ENCODE measurements at places on chromosomes 7 and 10.

- DNase-seq: no peak
These were observed 305.4 kb upstream of the PODXL start for GRCh38 chr7:131861620-131862346.

GRCh38 chr7:36117203-36117840 is 35.7 kb upstream of the EEPD1 start:
- DNase-seq: no peak

GRCh38 chr10:7756360-7756992 is 31.3 kb downstream of the KIN start:
- peak; percentile 12 for DNase-seq

GRCh38 chr7:33933611-33934281 is 28.4 kb downstream of the BMPER start:
- DNase-seq: no peak

DNA sequence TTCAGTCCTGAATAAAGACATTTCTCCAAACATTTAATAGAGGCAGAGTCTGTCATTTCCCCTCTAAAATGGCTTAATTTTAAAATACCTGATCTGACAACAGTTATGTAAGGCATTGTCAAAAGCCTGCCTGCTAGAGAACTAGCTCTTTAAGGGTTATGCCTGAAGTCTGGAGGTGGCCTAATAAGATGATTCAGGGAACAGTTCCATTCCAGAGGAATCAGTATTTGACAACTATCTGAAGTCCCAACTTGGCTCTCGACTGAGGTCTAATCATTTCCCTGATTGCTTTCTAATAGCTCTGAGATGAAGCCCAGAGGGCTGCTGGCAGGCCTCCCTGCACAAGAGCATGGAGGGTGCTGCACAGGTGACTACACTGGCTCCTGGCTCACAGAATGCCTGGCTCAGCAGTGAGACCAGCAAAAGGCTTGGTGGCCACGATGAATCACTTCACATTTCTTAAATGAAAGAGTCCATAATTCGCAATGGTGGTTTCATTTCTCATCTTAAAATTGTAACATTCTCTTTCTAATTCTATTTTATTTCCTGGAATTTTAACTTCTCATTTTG is 509.6 kb upstream of the POM121L12 start:
- no peak for DNase-seq

- DNase-seq: no peak
These were observed 320.5 kb downstream of the DGKB start for GRCh38 chr7:14582010-14582409.

DNA sequence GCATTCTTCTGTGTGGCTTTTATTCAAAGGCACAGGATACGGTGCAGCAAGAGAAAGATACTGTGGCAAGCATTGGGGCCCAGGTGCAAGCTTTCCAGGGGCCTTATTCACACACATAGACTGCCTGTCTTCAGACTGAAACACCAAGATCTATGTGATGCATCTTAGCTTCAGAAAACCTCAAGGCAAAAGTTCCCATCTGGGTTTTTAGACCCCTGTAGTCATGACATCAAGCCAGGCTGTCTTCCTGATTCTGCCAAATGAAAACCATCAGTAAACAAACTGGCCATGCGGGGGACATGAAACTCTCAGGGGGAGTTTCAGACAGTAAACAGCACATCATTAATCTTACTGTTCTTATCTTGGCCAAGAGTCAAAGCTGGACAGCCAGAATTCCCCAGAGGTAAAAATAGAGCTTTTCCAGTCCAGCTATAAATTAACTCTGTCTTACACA is 9.8 kb downstream of the AGBL3 start:
- DNase-seq: no peak

- DNase-seq: peak; percentile 37
These were observed 65.2 kb upstream of the TM9SF3 start for GRCh38 chr10:96651998-96652431.

- DNase-seq: no peak
These were observed 4.6 kb upstream of the LBX1 start for GRCh38 chr10:101233863-101234262.

DNA sequence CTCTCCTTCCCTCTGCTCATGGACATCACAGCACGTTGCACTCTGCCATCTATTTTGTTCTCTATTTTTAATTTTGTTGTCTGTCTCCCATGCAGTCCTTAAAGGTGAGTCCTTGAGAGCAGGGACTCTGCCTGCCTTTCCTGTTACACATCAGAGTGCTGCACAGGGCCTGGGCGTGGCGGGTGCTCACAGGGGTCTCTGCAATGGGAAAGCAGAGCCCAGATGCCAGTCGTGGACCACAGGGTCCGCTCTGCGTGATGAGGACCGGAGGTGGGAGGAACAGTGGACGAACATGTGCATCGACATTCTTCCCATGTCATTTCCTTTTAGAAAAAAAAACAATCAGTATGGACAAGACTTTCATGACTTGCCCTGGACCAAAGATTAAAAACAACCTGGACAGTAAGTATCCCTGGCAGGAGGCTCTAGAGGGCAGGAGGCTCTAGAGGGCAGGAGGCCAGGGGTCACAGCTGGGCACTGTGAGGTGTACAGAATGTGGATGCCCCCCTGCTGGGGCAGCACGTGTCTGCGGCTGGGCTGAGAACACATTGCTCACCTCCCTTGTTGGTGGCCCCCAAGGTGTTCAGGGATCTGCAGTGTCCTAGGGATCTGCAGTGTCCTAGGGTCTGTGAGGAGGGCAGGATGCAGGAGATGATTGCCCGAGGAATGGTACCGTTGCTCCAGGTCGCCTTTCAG is 29.6 kb upstream of the ZNF488 start:
- DNase-seq: no peak

- no peak for DNase-seq
These were observed 62.5 kb downstream of the ABCB4 start for GRCh38 chr7:87413029-87413428.

GRCh38 chr10:118666350-118666749 is 70.9 kb upstream of the PRLHR start:
- no peak for DNase-seq

- no peak for DNase-seq
These were observed 1.7 kb downstream of the HYCC1 start for GRCh38 chr7:23012186-23012585.

GRCh38 chr7:4657640-4658417 is 24.3 kb upstream of the FOXK1 start:
- no peak for DNase-seq

DNA sequence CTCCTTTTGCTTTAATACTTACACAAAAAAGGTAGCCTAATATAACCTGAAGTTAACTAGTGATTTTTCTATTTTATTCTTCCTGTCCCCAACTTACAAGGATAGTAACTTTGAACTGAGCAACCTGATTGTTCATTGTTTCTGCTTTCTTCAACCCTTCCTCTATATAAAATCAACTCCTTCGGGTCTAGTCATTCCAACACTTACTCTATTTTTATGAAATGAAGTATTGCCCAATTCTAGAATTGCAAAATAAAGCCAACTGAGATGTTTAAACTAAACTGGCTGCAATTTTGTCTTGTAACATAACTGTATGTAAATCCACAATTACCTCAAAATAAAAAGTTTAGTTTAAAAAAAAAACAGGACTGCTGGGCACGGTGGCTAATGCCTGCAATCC is 20.3 kb upstream of the DNA2 start:
- DNase-seq: no peak

- no peak for DNase-seq
These were observed 19.9 kb upstream of the C10orf105 start for GRCh38 chr10:71739358-71739900.

DNA sequence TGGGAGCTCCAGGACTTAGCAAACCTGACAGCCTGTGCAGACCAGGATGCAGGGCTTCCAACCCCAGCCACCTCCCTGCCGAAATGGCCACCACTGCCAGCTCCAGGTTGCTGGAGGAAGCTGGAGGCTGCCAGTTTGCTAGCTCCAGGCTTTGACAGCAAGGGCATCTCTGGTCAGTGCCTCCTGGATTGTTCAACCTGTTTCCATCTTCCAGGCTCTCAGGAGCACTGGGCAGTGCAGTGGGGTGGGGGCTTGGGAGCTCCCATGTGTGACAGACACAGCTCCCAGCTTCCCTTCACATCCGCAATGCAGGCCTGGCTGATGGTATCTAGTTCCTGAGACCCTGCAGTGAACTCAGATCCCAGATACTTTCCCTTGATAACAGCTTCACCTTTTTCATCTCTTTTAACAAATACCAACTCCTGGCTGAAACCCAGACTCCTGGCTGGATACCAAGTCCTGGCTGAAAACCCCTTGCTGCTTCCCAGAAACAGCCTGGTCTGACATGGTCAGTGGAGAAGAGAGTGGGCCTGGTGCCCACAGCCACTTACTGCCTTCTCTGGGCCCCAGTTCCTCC is 20.8 kb upstream of the RET start:
- DNase-seq: no peak

DNA sequence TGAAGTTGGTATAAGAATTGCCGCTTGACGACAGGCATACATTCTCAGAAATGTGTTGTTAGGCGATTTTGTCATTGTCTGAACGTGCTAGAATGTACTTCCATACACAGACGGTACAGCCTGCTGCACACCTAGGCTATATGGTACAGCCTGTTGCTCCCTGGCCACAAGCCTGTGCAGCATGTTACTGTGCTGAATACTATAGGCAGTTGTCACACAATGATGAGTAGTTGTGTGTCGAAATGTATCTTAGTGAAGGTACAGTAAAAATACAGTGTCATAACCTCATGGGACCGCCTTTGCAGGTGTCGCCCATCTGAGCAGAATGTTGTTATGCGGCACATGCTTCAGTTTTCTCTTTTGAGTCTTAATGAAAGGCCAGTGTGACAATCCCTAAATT is 66.5 kb downstream of the SHH start:
- DNase-seq: no peak

DNA sequence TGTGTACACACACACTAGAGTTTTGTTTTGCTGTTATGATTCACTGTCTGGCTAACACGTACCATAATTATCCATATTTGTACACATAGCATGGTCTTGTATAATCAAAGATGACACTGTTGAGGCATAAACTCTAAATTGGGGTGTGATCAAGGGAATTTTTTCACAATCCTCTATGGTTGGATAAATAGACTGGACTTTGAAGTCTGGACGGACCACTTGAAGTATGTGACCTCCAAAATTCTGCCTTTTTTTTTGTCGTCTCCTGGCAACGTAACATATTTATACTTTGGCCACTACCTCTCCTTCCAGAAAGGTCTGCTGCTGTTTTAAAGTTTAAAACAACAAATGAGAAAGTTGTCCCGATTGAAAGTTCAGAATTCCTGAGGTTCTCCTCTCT is 193.4 kb downstream of the CACNB2 start:
- DNase-seq: no peak

GRCh38 chr10:31318382-31318853 is 598 bp upstream of the ZEB1 start:
- DNase-seq: peak; percentile 66

GRCh38 chr10:55374060-55374459 is 573.0 kb upstream of the PCDH15 start:
- DNase-seq: no peak

DNA sequence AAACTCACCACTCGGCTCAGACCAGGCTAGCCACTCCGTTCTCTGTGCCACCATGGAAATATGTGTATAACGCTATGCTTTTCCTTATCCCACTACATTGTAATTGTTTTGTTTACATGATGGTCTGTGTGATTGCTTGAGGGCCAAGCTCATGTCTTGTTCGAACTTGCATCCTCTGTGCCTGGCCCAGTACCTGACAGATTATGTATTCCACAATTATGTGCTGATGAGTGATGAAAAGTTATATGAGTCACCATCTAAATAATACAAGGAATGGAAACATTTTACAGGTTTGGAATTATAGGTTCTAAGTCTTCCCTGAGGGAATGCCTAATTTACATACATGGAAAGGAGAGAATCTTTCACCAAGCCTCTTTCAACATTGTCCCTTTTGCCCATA is 137.4 kb downstream of the C7orf25 start:
- no peak for DNase-seq

- no peak for DNase-seq
These were observed 226.5 kb upstream of the TMEM72 start for GRCh38 chr10:44684661-44685060.

- DNase-seq: peak; percentile 61
These were observed 1.2 kb downstream of the CALY start for GRCh38 chr10:133335246-133336117.

GRCh38 chr10:10092581-10092980 is 925.1 kb upstream of the CELF2 start:
- no peak for DNase-seq

DNA sequence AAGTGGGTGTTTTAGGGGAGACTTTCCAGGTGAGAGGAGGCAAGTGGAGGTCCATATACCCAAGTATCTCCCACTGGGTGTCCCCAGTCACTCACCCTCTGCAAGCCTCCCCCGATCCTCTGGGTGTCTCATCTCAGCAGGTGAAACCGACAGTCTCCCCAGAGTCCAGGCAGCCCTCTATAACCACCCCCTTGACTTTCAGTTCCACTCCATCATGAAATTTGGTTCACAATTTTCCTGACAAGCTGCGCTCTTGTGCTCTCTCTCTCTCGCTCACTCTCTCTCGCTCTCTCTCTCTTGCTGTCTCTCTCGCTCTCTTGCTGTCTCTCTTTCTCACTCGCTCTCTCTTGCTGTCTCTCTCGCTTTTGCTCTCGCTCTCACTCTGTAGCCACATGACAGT is 8.1 kb upstream of the RABGEF1 start:
- no peak for DNase-seq

GRCh38 chr7:37405603-37406122 is 43.0 kb downstream of the ELMO1 start:
- DNase-seq: no peak

DNA sequence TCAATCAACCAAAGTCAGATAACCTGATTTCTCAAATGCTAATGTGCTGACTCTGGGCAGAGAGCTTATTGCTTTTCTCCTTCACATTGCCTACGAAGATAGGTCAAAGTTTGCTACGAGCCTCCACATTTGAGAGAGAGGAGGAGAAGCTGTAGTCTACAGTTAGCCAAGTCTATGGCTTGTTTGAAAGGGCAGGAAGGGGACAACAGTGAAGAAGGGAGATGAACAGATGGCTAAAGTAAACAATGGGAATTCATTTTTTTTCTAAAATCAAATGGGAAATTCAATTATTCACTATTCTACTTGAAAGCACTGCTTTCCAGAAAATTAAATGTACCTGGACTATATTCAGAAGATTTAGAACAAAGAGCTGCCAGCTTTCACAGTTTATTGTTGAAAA is 126.7 kb upstream of the C1QL3 start:
- no peak for DNase-seq

GRCh38 chr7:155901176-155901575 is 88.9 kb upstream of the SHH start:
- no peak for DNase-seq

GRCh38 chr10:20936396-20936795 is 39.3 kb upstream of the NEBL start:
- DNase-seq: no peak

DNA sequence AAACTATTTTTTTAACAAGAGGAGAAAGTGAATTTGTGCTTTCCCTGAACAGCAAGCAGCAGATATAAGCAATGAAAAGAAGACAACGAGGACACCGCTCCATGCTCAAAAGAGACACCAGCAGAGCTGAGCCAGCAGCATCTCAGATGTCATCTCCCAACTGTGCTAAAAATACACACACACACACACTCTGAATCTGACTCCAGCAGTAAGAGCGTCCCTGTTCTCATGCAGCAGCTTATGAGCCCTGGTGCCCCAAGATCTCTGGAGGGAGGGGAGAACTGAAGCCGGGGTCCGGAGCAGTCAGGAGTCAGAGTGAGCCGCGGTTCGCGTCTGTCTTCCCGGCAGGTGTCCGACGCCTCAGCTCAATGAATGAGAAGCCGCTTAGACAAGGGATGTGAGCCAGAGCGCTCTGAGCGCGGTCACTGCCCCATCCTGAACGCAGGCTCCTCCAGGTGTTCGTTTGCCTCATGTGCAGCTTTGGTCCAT is 49.2 kb downstream of the SVIL start:
- peak; percentile 27 for DNase-seq

- no peak for DNase-seq
These were observed 211.5 kb downstream of the PTEN start for GRCh38 chr10:88074971-88075370.

GRCh38 chr7:93055543-93056107 is 62.2 kb downstream of the SAMD9 start:
- DNase-seq: peak; percentile 41

Data from Ammon's horn (tissue), 1 donor.